ENCODE measurements at places on chromosomes 2 and 18.

- DNase-seq = no peak
Measured at GRCh38 chr18:10006311-10006893, 92.6 kb downstream of the VAPA start.

DNA sequence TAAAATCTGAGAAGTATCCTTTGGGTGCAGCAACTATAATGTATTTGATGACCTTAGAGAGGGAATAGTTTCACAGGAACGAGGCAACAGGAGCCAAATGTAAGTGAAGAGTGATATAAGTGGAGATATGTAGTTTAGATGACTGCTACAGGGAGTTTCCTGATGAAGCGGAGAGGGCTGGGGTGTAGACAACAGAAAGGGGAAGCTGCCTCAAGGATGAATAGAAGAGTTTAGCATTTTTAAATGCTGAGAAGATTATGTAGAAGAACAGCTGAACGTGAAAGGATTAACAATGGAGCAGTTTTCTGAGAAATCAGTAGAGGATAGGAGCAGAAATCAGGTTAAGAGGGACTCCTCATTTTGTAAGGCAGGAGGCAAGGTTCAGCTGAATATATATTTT, 133.3 kb downstream of the LCLAT1 start:
- DNase-seq = no peak

DNA sequence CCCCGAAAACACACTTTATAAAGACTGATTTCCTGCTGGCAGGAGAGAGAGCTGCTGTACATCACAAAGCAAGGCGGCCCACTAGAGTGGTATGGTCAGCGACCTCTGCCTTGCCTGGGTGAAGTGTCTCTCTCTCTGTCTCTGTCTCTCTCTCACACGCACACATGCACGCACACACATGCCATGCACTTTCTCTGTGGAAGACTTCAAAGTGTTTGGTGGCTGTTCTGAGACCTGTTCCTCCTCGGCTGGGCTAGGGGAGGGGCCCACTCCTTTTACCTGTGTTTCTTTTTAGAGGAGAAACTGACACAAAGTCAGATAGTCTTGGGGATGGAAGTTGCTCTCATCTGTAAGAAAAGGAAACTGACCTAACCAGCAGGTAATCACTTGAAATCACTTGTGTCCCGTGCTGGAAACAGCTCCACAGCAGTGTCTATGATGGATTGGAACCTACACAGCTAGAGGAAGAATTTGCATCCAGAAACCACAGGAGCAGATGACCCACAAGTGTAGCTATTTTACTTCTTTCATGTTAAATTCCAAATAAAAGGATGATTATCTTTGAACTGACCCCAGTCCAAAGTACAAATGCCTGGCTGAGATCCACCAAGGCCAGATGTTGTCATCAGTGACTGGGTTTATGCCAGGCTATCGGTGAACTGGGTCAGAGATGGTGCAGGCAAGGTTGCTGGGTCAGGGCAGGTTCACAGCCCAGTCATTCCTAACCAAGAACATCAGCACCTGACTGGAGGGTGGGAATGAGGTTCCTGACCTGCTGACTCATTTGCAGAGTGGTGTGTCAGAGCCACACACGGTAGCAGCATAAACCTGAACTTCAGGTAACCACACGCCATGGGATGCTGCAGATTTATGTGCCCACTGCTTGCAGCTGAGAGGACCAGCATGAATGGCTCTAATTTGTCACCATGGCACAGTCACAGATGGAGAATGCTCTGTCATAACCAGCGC, 63.0 kb downstream of the NPAS2 start:
- DNase-seq = no peak

GRCh38 chr18:53426666-53427184, 797.7 kb downstream of the MBD2 start:
- DNase-seq = no peak

GRCh38 chr2:41510108-41510507, 537.7 kb upstream of the PKDCC start:
- no peak for DNase-seq
